ENCODE measurements at places on chromosomes 16 and 17.

GRCh38 chr17:81713004-81713555, 996 bp downstream of the SLC25A10 start:
- no peak for DNase-seq

DNA sequence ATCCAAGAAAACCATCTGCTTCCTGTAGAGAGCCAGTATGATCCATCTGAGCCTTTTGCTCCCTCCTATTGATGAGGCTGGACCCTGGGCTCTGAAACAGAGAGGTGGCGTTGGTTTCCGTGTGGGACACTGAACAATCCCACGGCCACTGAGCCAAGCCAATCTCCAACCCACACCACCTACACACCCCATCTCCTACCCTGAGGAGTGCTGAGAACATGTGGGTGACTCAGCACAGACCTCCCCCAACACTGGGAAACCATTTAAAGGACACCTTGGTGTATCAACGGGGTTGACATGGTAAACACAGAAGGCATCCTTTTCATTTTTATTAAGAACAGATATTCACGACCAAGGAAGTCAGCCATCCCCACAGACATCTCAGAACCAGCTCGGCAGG, 332.1 kb downstream of the SLC39A11 start:
- DNase-seq: no peak

DNA sequence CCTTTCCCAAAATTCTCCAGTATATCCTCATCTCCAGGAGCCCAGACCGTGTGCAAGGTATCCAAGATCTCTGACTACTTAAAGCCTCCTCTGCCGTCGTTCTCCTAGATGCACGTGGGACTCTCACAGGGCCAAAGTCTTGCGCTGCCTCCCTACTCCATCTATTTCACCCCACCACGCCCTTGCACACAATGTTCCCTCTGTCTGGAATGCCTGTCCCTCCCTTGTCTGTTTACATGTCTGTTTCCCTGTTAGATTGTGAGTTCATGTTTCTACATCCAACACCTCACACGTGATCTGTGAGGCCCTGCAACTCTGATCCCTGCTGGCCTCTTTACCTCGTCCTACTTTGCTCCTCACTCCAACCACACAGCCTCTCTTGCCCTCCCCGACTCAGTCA, 4.9 kb upstream of the FZD2 start:
- DNase-seq: no peak

GRCh38 chr16:24759006-24759405, 29.6 kb downstream of the TNRC6A start:
- no peak for DNase-seq

DNA sequence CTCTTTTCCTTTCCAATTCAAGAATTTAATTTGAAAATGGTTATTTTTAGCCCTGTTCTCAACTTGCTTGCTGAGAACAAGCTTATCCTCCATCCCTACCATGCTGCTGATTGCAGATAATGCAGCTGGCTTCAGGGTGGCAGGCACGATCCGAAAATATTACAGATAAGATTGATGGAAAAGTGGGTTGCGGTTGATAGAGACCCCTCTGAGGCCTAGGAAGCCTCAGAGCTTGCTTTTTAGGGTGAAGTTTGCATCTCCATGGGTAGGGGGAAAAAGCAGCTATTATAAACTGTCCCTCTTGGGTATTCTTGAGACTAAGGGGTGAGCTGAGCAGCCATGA, 116.5 kb upstream of the GOT2 start:
- DNase-seq: no peak

DNA sequence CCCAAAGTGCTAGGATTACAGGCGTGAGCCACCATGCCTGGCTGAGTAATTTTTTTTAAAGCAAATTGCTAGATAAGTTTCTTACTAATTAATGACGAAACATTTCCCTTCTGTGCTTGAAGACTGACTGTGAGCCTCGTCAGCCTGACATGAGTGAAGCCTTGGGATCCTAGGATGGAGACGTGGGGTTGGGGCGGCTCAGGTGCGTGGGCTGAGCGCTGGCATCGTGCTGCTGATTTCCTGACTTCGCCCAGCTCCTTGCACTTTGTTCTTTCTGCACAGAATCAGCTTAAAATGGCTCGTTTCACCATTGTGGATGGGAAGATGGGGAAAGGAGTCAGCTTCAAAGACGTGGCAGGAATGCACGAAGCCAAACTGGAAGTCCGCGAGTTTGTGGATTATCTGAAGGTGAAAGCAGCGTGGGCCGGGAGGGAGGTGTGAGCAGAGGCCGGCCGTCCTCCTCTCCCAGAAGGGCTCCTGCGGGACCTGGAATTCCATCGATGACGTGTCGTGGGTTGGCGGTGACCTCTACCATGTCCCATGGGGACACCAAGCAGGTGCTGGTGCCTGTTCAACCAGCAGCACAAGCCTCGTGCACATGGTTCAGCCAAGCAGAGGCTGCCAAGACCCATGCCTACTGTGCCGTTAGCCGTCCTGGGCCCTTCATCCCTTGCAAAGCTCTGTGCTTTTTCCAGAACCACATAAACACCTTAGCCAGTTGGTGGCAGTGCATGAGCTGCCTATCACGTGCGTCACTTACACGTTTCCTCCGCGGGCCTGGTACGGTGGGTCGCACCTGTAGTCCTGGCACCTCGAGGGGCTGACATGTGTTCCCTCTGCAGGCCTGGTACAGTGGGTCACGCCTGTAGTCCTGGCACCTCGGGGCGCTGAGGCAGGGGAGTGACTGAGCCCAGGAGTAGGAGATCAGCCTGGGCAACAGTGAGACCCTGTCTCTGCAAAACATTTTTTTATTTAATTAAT, 22.5 kb downstream of the SPG7 start:
- DNase-seq: no peak
